ENCODE measurements at places on chromosomes 3 and 15. TPM values are rescaled to one million over a fixed set of nuclear protein-coding genes. Genes with fewer than 3 reads are reported as not detected.

DNA sequence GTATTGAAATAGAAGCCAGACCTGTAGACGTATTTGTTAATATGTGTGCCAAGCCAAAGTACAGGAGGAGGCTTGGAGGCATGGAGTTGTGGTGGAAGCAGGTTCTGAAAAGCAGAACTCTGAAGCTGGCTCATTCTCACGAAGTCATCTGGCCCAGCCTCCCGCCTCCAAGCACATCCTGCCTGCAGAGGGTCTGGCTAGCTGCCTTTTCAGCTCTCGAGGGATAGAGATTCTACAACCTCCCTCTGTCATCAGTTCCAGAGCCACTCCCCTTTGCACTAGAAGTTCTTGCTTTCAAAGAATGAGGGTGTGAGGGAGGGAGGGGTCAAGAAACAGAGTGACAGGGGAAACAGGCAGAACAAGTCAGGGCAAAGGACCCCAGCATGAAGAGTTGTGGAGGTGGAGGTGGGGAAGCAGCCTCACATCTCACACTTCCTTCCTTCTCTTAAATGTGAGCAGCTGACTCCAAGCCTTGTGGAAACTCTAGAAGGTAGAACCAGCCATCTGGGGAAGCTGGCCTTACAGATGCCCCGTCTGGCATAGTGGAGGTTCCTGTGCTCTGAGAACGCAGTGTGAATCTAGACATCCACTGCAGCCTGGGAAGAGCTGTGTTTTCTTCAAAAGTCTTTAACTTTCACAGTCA is 95.3 kb downstream of the SLC49A4 start:
- no peak for DNase-seq

GRCh38 chr3:48367201-48367600 is 4.8 kb upstream of the FBXW12 start:
- no peak for DNase-seq

DNA sequence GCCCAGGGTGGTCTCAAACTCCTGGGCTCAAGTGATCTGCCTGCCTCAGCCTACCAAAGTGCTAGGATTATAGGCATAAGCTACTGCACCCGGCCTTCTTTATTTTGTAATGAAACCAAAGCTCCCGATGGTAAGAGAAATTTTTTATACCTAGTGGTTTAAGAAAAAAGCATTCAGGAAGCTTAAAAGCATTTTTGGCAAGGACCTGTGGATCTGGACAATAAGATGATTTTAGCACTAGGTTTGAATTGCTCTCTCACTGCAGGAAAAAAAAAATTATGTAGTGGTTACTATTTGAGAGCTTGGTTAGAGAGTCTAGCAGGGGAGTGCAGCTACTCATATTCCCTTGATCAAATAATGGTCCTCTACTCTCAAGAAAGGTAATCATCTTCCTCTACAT is 64.9 kb upstream of the PIK3R4 start:
- no peak for DNase-seq

Gene GOLGA6D
- not detected for total RNA-seq

Gene BCL2A1
- not detected for total RNA-seq

Gene ZBTB47
- total RNA-seq = 137 TPM

Gene DZIP1L
- total RNA-seq = 15.8 TPM

Gene FBLN2
- total RNA-seq = 138 TPM
